ENCODE measurements at places on chromosomes 12 and 14. TPM values are rescaled to one million over a fixed set of nuclear protein-coding genes. Genes with fewer than 3 reads are reported as not detected.

The C3AR1 gene
- 8.2 TPM for total RNA-seq

The HECTD4 gene
- 9.6 TPM for total RNA-seq

The WIF1 gene
- total RNA-seq: 0.38 TPM

The A2M gene
- total RNA-seq: 57.7 TPM

The IL22 gene
- total RNA-seq: 0.38 TPM

The HOXC12 gene
- 0.05 TPM for total RNA-seq

The TAS2R31 gene
- total RNA-seq: 2.0 TPM

GRCh38 chr12:28610401-28611114 is 420.3 kb downstream of the CCDC91 start:
- DNase-seq: no peak

- no peak for DNase-seq
Observed at GRCh38 chr12:65294641-65295262, 16.3 kb downstream of the MSRB3 start.

DNA sequence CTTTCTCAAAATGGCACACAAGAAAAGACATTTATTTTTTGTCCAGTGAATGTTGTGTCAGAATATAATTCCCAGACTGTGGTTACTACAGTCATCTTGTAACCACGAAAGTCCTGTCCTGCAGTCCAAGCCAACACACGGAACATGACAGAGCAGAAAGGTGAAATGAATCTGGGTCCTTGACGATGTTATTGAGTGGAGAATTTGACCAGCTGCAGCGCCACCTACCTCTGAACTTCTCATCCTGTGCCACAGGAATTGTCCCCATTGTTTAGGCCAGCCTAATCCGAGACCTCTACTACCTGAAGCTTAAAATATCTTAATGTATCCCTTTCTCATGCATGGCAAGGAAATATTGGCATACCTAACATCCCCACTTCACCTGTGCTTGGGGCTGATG is 64.1 kb upstream of the OTX2 start:
- no peak for DNase-seq

GRCh38 chr12:118237052-118237665 is 101.2 kb downstream of the PEBP1 start:
- no peak for DNase-seq

GRCh38 chr12:27060740-27061139 is 21.6 kb downstream of the C12orf71 start:
- no peak for DNase-seq

DNA sequence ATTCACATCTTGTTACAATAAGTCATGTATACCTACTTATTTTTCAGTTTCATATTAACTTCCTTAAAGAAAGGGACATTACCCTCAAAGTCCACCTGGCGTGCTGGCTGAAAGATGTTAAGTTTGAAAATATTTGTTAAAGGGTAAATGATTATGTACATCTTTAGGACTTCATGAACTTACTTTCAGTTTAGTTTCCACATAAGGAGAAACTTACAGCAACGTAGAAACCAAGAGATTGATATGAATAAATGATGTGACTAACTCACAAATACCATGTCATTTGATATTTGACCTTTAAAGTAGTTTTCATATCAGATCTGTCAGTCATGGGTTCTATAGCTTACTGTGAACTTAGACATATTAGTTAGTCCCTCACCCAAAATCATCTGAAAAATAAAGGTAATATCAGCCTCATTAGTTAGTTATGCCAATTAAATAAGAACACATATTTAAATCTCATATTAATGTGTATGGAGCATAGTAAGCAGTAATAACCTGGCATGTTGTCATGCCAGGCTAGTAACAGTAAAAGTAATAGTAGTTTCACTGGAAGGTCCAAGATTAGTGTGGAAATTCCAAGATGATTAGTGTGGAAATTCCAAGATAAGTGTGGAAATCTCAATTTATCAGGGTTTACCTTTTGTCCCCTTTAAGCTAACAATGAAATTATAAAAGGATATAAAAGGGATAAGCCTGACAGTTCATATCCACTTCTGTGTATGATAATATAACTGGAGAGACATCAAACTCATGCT is 1.9 kb upstream of the CLEC2D start:
- DNase-seq: no peak

DNA sequence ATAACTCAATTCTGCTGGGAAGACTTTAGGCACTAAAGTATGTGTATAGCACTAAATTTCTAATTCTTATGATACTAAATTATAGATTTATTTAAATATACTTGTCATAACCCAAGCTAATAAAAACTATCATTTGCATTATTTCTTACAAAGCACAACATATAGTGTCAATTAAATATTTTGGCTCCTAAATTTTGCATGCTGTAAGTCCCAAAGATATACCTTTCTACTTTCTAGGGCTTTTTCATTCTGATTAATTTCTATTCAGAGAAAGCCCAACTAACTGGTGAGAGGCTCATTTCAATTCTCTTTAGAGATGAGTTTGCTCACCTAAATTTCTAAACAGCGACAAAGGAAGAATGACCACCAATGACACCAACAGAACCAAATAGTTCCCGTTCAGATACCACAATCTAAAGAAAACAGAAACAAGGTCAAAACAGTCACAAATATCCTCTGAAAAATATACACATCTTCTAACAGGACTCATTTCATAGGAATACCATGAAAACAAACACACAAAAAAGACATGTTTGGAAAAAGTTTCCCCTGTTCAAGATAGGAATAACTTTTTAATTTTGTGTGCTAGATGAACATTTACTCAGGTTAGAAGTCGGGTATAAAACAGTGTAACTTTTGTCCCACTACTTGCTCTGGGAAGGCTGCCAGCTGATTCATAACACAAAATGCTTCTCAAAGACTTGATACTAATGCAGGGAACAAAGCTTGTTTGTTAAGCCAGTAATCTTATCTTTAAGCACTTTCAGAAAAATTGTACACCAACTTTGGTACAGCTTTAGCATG is 7.6 kb downstream of the SLC38A2 start:
- DNase-seq: no peak

DNA sequence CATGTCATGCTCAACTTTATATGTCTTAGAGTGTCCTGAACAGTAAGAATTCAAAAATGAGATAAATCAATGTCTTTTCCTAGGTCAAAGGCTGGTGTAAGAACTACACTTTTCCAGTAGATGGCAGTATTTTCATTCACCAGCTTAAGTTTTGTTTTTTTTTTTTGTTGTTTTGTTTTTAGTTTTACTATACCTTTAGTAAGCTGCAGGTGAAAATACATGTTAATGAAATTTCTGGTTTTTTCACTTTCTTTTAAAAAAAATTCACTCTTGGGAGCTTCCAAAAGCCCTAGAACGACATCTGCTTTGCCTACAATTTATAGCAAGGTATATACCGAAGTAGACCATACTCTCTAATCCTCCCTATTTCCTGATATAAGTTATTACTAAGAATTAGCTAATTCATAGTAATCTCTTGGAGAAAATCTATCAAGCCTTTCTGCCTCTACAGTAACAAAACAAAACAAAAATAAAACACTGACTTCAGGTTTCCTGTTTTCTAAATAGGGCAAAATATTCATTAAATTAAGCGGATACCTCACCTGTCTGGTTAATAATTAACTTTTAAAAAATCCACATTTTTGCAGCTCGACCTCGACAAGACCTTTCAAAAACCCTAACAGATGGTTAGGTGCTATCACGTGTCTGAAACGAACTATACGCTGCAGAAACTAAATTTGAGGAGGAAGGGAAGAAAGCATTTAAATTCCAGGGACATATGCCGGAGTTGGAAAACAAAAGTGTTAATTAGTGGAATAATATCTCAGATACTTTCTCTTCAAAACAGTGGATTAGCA is 2.7 kb upstream of the SAMD4A start:
- DNase-seq: no peak

DNA sequence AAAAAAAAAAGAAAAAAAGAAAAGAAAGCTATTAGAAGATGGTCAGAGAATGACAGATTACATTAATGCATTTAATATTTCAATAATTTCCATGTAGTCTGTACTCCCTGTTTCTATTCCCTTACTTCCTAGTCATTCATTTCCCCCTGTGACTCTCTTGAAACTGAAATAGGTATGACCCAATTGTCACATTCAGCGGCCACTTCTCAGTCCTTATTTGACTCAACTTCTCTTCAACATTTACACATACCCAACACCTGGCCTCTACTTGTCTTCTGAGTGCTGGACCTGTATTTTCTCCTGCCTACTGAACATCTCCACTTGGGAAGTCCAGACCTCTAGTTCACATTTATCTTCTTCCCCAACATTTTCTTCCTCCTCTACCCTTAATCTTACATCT is 7.2 kb downstream of the EEA1 start:
- DNase-seq: no peak

- no peak for DNase-seq
Observed at GRCh38 chr14:96407935-96408570, 16.1 kb downstream of the AK7 start.

DNA sequence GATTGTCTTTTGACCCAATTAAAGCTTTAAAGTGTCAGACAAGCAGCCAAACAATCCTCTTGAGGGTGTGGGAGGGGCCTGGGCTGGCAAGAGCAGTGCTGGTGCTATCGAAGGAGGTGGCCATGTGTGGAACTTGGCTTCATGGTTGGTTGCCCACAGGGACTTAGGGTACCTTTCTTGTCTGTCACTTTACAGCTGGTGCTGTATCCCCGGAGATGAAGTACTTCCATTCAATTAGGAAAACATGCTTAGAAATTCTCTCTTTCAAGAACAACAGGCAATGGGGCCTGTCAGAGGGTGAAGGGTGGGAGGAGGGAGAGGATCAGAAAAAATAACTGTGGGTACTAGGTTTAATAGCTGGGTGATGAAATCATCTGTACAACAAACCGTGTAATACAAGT is 86.5 kb downstream of the DAAM1 start:
- no peak for DNase-seq

DNA sequence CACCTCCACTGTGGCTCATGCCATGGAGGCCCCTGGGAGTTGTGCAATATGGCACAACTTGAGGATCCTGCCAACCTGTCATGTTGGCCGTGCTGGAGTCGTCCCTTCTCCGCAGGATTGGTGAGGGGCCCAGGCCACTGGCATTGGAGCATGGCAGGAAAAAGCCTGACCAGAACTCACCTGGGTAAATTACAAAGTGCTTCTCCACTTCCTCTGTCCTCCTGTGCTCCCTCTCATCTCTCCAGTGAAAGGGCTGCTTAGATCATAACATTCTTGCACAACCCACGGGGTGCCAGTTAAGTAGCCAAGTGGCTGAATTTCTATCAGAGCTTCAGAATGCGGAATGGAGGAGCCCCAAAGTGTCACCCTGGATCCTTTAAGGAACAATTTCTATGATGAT is 381.0 kb downstream of the DPF3 start:
- no peak for DNase-seq

GRCh38 chr12:102439426-102440405 is 40.6 kb downstream of the IGF1 start:
- DNase-seq: no peak

- DNase-seq: no peak
Observed at GRCh38 chr12:120642826-120643225, 2.4 kb downstream of the CABP1 start.

GRCh38 chr12:67666605-67667004 is 18.1 kb downstream of the DYRK2 start:
- DNase-seq: no peak
